Hematopoietic multipotent progenitor cell treated with erythropoietin and hydrocortisone succinate and interleukin-3 and kit ligand, for 6 days (in vitro differentiated cells): ENCODE measurements at places on chromosomes 12 and 14.

- no peak for DNase-seq
Observed at GRCh38 chr14:103209506-103209905, 86.2 kb downstream of the TNFAIP2 start.

- no peak for DNase-seq
Observed at GRCh38 chr14:62956413-62956812, 88.8 kb downstream of the KCNH5 start.

DNA sequence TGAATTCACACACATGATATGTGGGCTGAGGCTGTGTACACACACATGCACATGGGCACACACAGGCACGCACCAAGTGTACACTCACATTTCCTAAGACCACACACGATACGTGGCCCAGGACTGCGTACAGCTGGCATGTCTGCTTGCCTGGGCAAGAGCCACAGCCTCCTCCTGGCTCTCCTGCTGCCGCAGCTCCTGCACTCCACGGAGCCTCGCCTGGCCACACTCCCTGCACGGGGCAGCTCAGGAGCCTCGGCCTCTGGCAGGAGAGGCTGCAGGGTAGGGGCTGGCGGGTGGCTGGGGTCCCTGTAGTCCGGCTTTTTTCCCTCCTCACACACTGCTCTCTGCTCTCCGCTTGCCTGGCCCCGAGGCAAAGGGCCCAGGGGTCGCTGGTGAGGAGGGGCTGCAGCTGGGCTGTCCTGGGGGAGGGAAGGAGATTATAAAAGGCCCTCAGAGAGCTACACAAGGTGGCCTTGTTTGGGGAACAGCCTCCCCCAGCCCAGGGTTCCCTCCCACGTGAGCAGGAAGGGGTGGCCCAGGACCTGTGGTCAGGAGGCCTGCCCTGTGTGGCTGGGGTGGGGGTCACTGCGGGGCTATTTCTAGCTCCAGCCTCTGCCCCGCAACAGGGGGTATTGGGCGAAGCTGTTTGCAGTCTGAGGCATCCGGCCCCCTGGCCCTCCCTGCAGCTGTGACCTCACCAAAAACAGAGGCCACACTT, 89.0 kb upstream of the SFSWAP start:
- no peak for DNase-seq

- DNase-seq = no peak
Observed at GRCh38 chr14:103091883-103092222, 2.7 kb upstream of the EXOC3L4 start.

DNA sequence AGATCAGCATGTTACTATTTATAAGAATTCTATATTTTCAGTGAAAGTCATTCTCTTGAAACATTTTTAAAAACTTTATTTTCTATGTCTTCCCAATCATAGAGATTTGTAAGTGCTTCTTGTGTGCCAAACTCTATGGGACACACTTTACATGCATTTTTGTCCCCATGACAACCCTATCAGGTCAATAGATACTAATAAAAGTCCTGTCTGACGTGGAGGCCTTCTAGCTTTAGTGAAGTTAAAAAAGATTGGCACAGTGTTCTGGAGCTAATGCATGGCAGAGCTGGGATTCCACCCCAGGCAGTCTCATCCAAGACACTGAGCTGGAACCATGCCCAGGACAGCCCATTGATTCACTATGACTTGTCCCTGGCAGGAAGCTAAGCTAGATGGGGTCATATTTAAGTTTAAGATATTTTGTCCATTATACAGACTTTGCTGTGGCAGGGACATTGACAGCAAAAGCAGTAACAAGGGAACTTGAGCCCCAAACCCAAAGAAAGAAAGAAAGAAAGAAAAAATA, 28.1 kb downstream of the TTC6 start:
- DNase-seq = no peak

- no peak for DNase-seq
Observed at GRCh38 chr12:49451468-49452259, 84.4 kb downstream of the SPATS2 start.

DNA sequence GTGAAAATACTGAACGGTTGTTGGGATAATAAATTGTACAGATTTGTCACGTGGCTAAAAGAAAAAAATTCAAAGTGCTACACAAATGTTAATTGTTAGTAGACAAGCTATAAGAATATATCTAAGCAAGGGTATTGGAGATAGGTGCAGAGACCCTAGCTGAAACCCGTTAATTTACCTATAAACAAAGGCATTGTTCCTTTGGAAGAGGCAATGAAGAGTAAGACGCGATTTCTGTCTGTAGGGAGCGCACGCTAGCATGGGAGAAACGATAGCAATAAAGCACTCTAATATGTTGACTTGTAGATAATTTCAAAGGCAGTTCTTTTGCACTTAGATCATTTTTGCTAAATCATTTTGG, 565 bp downstream of the CCDC77 start:
- peak; percentile 82 for DNase-seq

- DNase-seq = peak; percentile 46
Observed at GRCh38 chr12:104063712-104064030, 660 bp upstream of the HCFC2 start.

- no peak for DNase-seq
Observed at GRCh38 chr14:80135305-80136088, 75.8 kb downstream of the DIO2 start.

- DNase-seq = no peak
Observed at GRCh38 chr12:71838676-71839075, 883 bp upstream of the TBC1D15 start.

DNA sequence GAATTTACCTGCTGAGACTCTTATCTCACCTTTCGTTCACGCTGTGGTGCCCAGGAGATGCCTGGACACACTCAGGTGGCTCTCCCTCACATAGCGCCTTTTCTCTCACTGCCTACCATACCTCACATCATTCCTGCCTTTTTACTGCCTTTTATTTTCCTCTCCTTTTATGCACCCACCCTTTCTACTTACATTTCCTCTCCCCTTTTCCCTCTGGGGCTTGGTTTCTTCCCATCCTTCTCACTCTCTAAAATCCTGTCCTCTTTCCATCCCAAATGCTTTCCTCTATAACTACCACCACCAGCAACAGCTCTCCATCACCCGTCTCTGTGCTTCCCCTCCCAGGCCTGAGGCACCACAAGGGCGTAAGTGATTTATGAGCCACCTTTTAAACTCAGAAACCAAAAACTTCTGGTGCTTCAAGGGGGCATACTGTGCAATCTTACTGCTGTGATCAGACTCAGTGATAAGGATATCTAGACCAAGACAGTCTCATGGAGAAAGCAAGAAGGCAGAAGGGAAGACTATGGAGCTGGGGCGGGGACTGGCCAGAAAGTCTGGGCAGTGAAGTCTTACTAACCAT, 32.7 kb upstream of the SMUG1 start:
- DNase-seq = no peak

DNA sequence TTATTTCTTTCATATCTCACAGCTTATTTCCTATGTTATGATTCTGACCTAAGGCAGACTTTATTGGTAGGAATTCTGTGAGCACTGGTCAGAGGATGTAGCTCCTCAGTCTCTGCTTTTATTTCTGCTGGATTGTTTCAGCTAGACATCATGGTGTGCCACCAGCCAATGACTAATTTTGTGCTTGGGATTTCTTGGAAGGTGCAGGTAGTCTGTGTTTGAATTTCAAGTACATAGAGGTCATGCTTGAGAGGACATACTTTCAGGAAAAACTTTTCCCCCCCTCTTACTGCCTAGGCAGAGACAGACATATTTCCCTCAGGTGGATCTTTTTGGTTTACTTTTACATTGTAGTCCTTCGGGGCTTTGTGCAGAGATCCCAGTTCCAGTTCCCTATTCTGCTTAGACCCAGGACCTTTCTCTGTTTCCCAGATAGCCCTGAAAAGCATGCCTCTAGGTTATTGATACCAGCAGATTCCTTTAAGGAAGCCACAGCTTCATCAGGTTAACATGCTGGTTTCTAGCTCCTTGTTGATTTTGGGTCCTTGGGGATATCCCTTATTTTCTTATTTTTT, 28.6 kb downstream of the BRMS1L start:
- no peak for DNase-seq

DNA sequence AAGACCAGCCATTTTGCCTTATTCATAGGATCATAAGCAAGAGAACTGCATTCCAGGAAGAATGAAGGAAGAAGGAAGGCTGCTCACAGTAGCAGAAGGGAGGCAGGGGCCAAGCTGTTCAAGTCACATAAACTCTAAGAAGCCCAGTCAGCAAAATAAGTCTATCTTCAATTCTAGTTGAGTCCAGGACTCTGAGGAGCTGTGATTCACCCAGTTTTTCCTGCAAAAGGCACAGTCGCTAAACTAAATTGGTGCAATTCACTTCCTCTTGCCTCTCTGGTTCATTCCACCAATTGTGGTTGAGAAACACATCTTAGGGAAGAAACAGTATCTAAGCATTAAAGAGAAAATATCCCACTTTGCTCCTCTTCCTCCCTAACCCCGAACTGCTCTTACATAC, 9.8 kb downstream of the ZNF641 start:
- DNase-seq = no peak

DNA sequence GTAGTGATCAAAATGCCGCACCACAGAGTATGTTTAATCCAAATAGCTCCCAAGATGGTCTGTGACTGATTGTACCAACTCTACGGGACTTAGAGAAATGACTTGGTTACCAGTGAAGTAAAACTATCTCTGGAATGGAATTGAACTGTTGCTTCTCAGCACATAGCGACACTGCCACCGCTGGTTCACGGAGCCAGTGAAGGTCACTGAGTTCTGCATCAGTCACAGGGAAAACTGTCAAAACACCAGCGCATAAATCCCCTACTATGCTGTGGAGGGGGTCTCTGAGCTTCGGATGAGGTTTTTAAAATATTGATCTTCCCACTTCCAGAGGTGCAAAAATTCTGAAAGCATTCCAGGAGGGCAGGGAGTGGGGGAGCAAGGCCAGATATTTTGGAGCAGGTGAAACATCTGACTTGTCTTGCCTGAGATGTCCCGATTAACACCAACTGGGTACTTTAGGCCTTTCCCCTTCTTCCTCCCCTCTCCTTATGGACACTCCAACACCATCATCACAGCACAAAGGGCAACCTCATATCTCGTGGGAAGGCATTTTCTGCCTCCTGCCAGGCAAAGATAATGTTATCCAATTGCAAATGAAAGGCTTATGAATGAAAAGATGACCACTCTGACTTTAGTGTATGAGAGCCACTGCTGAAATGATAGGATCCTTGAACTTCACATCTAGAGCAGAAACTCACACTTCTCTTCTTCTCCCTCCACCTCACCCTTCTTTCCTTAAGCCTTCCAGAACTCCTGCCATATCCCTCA, 2.0 kb upstream of the PLXNC1 start:
- peak; percentile 61 for DNase-seq

GRCh38 chr12:56991319-56992246, 14.8 kb downstream of the ZBTB39 start:
- DNase-seq = peak; percentile 49

DNA sequence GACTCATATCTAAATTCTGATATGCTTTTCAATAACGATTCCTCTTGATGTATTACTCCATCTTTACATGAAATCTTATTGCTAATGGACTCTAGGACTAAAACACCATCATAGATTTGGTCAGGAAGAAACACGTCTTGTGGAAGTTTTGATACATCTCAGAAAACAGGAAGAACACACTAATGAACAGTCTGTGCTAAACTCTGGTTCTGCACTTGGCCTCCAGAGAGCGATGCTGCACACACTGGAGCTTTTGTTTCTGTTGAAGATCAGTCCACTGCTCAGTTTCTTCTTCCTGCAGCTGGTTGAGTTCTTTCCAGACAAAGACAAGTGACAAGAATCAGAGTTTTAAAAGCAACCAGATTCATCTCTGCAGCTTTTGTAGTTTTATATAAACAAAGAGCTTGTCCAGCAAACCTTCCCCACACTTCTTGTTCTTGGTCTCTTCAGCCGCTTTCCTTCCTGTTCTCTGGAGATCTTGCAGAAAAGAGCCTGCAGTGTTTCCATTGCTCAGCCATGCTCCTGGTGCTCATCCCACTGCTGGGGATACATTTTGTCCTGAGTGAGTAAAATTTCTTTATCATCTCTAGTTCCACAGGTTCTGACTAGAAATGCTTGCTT, 229.1 kb upstream of the OR4E1 start:
- peak; percentile 52 for DNase-seq

DNA sequence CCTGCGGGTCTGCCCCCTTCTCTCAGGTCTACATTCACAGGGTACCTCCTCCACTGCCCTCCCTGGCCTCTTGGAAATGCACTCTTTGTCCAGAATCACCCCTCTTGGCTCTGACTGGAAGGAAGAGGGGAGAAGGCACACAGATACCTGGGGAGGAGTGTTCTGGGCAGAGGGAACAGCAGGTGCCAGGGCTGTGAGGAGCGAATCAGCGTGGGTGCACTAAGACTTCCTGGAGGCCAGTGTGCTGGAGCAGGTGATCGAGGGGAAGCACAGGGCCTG, 8.3 kb upstream of the TRAF3 start:
- no peak for DNase-seq

- no peak for DNase-seq
Observed at GRCh38 chr12:108424026-108424425, 84.9 kb upstream of the CMKLR1 start.

DNA sequence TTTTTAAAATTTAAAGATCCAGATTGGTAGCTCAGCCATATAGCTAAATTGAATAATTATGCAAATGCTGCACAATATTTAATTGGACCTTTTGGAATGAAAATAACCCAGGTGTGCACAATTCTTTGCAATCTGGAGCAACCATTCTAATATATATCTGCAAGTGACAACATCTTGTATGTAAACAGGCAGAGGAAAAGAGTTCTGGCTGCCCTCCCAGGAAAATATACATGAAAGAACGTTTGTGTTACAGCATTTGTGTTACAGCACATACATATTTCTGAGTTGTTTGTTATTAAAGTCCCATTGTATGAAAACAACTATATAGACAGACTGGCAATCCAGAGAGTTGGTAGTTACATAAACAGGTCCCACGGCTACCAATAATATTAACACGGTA, 377.5 kb downstream of the DIO2 start:
- no peak for DNase-seq

DNA sequence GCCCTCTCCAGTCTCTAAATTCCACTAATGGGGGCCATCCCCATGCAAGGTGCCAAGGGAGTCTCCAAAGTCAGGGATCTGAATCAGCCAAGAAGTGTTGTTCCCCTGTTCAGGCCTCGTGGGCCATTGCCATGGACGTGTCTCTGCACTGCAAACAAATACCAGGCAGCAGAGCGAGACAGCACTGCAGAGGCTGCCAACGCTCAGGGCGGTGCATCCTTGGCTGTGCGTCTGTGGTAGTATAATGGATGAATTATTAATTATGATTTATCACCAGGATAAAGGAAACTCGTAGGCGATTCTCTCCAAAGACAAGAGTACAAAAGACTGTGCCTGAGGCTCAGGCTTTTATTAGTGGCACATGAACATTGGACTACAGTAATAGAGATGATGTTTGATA, 122.3 kb upstream of the NTF3 start:
- no peak for DNase-seq

- peak; percentile 69 for DNase-seq
Observed at GRCh38 chr14:20782280-20782890, 1.3 kb downstream of the RNASE6 start.

DNA sequence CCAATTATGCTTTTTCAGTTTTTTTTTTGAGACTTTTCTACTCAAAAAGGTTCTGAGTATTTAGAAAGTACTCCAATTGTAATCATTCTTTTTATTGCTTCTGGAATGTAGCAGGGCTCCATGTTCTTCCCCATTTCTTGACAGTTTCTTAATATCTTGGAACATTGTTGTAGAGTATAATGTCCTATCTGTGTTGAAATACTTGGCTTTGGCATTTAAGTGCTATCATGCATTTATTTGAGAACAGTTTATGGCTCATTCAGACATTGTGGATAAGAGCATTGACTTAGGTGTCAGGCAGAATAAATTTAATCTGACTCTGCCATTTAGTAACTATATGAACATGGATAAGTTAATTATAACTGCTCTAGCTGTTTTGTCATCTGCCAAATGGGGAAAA, 28.3 kb downstream of the ADIPOR2 start:
- DNase-seq = no peak
